Fibroblast of skin of left quadriceps (primary cell): ENCODE measurements at places on chromosomes 2 and 18.

DNA sequence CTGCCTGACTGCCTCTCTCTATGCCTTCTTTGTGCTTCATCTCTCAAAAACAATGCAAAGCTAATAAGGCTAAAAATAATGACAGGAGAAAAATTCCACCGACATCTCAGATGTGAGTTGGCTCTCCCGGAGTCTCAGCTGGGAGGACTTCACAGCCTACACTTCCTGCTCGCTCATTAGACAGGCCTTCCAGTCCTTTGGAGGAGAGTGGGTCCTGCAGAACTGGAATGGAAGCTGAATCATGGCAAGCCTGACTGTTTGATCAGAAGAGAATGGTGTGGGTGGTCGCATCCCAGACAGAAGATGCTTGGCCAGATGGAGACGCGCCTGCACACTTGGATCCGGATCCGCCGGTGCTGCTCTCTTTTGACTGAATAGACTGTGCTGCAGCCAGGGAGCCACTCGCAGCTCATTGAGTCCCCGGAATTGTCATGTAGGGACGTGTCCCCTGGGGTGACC lies 49.7 kb downstream of the TRIB2 start:
- no peak for DNase-seq

- DNase-seq, result no peak
These were observed 6.2 kb upstream of the CIDEA start for GRCh38 chr18:12247946-12248345.

GRCh38 chr2:6806604-6807003 lies 59.1 kb downstream of the CMPK2 start:
- no peak for DNase-seq

DNA sequence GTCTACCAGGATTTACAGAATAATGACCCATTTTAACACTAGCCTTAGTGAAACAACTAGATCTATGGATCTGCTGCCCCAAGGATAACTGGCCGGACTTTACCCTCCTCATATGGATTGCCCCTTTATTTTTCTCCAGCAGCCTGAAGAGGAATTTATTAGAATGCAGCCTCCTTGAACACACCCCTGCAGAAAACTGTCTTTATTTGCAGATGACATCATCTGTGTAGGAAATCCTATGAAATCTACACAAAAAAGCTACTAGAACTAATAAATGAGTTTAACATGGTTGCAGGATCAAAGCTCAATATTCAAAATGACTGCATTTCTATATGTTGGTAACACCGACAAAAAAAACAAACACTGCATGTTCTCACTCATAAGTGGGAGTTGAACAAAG lies 29.6 kb downstream of the LBH start:
- no peak for DNase-seq

GRCh38 chr18:63603355-63603754 lies 16.2 kb downstream of the SERPINB13 start:
- no peak for DNase-seq

GRCh38 chr18:34528177-34528576 lies 181.9 kb upstream of the DTNA start:
- no peak for DNase-seq

GRCh38 chr2:177328056-177328455 lies 63.5 kb upstream of the NFE2L2 start:
- DNase-seq, result no peak

DNA sequence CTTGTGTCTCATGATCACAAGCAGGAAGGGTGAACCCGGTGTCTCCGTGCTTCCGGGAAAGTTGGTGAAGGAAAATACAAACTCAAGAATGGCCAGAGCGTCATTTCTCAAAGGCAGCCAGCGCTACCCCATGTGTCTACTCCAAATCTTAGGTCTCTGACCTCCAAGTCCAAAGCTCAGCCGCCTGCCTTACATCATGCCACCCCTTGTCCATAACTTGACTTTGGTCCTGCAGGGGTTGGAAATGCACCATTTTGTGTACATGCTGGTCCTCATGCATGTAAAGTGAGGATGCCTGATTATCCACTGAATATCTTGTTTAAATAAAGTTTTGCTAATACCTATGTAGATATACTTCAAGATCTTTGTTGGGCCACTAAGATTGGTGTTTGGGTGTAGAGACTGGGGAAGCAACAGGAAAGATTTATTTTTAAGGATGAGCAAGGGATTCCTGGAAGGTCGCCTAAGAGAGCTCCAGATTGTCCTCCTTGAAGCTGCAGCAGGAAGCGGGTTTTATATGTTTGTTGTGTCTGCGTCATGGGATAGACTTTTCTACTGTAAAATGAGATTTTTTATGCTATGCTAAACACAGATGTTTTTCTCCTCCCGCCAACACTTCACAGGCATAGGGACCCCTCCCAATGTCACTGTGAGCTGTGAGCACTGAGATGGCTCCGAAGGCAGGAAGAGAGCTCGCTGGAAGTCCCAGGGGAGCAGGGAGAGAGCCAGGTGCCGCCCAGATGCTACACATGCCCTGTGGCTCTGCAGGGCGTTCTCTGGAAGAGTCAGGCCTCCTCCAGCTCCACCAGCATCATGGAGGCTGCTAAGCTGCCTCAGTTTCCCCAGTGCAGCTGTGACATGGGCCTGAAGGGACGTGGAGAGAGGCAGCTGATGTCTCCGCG lies 176.2 kb upstream of the HDAC4 start:
- DNase-seq, result no peak

- DNase-seq, result no peak
These were observed 2.1 kb downstream of the ASTL start for GRCh38 chr2:96136129-96136720.

DNA sequence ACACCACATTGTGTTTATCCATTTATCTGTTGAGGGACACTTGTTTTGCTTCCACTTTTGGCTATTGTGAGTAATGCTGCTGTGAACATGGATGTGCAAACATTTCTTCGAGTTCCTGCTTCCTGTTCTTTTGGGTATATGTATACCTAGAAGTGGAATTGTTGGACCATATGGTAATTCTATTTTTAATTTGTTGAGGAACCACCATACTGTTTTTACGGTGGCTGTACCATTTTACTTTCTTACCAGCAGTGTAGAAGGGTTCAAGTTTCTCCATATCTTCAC lies 23.1 kb downstream of the ANXA4 start:
- no peak for DNase-seq

GRCh38 chr2:131063501-131064283 lies 29.6 kb downstream of the FAM168B start:
- DNase-seq, result no peak

DNA sequence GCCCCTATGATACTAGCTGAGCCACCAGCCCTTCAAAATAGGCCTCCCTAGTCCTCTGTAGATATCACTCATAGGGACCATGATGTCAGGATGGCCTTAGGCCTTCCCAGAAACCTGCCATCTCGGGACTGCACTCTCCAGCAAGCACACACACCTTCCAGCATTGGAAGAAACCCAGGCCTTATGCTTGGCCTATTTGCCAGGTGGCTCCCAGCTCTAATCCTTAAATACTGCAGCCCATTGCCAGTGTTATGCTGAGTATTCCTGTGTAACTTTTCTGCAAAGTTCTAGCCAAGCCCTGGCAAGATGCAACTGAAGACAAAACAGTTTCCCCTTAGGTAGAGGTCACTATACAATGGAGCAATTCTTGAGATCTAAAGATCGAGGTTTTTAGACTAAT lies 316.5 kb downstream of the SETBP1 start:
- DNase-seq, result no peak

DNA sequence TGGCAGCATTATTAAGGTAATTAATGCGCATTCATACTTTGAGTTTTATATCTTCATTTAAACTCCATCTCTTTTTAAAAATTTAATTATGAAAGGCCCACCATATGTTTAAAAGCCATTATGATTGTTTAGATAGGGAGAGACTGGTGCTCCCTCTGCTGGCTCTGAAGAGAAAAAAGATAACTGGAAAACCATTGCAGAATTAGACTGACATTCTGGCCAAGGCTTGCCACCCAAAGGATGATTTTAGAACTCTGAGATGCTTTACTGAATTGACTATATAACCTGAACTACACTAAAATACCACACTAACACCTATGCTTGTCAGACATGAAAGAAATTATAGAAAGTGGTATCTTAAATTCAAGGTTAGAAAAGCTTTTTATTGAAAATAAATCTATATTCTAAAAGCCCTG lies 127.6 kb upstream of the SPOPL start:
- no peak for DNase-seq

DNA sequence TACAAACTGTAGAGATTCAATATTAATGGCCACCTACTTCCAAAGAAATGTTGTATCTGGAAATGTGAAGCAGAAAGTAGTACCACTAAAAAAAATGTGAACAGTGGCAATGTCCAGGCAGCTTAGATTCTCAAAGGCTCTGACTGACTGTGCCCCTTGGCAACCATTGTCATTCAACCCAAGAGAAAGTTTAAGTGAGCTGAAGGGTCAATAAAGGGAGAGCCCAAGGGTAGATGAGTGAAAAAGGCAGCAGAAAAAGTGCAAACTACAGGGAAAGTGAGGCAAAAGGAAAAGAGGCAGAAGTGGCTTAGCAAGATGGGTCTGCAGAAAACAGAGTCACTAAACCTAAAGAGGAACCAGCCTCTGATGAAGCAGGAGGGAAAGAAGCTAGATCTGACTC lies 802.9 kb downstream of the CPS1 start:
- DNase-seq, result no peak

DNA sequence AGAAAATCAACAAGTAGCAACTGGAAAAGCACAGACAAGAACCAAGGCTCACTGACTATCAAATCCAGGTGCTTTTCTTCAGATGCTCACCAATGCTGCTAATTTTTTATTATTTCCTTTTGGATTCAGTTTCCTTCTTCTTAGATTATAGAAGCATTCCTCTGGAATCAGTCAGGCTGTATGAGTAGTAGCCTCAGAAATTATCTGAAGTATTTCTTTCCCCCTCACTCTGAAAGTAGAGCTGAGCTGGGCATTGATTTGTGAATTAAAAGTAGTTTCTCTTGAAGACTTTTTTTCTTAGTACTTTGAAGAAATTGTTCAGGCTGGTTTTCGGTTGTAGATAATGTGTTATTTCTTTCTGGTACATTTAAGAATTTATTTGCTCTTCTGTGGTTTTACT lies 273.7 kb downstream of the NOL4 start:
- peak; percentile 31 for DNase-seq

GRCh38 chr2:157304811-157305722 lies 20.6 kb downstream of the ERMN start:
- DNase-seq, result peak; percentile 85

DNA sequence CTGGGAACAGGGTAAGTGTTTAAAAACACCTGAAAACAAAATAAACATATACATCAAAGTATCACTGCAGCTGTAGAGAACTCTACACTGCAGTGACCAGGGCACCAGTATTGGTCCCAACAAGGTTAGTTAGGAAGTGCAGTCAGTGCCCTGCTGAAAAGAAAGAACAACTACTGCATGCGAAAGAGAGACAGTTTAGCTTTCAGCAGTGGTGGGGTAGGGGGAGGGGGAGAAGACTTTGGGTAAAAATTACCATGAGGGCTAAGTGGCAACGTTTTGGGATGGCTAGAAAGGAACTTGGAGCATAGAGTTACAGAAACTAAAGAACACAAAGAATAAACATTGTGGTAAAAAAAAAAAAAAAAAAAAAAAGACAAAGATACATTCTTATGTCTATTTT lies 112.1 kb downstream of the UPP2 start:
- no peak for DNase-seq

- no peak for DNase-seq
These were observed 397.8 kb upstream of the CHST9 start for GRCh38 chr18:27582760-27583412.

GRCh38 chr2:158337018-158337417 lies 119.5 kb downstream of the CCDC148 start:
- no peak for DNase-seq

GRCh38 chr2:192885569-192886160 lies 690.9 kb upstream of the TMEFF2 start:
- DNase-seq, result no peak

- DNase-seq, result no peak
These were observed 155.4 kb downstream of the MAP2 start for GRCh38 chr2:209579230-209579749.

- peak; percentile 18 for DNase-seq
These were observed 656.4 kb downstream of the MBD2 start for GRCh38 chr18:53567929-53568574.

- no peak for DNase-seq
These were observed 53.0 kb downstream of the ICOS start for GRCh38 chr2:203989521-203989920.

GRCh38 chr2:120348134-120348736 lies 2.3 kb downstream of the INHBB start:
- DNase-seq, result no peak

GRCh38 chr2:10042301-10043161 lies 819 bp upstream of the KLF11 start:
- DNase-seq, result no peak

DNA sequence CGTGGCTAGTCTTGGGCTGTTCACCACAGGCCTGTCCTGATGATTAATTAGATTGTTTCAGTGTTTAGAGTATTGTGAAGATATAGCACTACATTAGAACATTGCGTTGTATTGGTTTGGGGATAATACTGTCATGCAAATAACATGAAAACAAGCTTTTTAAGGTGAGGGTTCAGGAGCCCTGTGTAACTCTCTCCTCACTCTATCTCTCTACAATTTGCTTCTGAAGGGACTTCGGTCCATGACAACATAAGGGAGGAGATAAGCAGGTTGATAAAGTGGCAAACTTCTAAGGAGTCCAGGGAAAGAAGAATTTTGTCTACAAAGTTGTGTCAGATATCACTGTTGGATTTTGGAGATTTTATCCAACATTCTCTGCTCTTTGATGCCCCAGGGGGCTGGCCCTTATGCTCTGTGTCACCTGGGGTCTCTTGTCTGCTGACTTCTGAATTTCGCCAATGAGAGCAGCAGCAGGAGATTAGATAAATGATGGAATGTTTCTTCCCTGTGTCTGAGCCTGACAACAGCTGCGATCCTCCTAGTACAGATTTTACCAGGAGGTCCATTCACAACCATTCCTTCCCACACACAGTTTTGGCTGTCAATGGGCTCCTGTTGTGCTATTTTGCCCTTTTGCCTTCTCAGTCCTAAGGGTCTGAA lies 3.3 kb downstream of the TNP1 start:
- DNase-seq, result no peak

- no peak for DNase-seq
These were observed 43.7 kb upstream of the NAT8 start for GRCh38 chr2:73685764-73686438.

GRCh38 chr2:133287709-133288108 lies 280.6 kb downstream of the NCKAP5 start:
- DNase-seq, result peak; percentile 43

DNA sequence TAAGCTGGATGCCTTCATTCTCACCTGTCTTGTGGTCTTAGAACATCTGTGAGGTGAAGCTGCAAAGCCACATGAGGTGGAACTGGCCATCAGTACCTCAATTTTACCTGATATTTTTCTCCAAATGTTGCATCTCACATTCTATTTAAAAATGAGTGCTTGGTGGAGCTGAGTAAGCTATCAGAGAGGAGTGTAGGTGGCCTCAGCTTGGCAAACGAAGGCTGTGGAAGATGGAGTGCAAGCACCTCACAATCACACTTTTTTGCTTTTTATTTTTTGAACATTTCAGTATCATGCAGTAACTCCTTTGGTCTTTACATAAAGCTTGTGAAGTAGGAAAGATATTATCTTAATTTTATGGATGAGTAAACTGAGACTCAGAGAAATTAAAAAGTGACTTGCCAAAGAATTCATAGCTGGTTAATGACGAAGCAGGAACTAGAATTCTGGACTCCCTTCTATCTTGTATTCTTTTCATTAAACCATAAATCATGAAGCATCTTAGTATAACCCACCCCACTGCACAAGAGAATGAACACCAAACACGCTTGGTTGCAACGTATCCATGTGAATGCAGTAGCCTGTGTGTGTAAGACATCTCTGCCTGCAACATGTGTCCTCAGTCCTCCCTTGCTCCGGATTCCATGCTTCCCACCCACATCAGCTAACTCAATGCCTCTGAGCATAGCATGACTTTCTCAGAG lies 27.2 kb downstream of the C2orf49 start:
- DNase-seq, result peak; percentile 78
